ENCODE measurements at places on chromosomes 11 and 22.

DNA sequence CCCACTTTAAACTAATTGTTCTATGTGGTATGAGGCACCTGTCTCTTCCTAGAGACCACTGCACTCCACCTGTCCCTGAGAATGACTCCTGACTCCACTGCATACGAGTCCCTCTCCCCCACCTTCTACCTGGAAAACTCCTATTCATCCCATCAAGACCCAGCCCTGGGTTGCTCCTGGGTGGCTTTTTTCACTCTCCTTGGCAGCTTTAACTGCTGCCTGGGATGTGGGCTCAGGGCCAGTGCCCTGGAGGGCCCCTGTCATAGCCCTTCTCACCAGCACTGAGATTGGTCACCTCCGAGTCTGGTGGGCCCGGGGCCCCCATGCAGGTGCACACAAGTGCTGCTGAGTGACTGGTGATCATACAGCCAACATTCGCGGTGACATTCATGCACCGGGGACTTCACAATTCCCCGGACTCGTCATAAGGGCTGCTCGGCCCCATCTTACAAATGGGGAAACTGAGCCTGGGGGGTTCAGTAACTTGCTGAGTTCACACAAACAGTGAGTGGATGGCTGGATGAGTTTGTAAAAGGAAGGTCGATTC is 25.9 kb upstream of the TOLLIP start:
- DNase-seq: no peak

DNA sequence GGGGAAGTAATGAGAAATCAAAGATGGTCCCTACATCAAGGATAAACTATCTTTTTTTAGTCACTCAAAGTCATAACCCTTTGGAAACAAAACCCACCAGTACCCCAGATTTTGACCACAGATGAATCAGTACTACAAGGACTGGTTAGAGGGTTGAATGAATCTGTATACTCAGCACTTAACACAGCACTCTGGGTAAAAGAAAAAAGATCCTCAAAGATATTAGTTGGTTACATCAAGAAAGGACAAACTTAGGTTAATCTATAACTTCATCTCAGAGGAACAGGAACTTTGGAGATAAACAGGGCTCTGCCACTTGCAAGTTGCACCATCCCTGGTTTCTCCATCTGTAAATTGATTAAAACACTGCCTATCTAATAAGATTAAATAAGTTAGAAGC is 18.8 kb downstream of the SC5D start:
- no peak for DNase-seq

DNA sequence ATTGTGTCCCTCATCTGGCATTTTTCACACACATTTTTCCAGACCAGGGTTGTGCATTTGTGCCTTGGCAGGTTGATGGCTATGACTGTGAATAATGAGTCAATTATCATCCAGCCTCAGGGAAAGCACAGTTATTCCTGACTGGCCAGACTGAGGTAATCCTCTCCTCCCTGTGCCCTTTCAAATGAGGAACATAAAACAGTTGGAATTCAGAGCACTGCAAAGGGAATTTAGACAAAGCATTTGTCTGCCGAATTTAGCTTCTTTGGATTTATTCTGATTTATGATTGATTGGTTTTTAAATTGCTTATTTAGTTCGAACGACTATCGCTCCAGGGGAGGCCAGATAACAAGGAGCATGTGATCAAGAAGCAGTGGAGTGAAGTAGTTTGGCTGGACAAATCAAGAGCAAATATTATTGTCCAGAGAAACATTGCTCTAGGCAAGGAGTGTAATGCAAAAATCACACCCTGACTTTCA is 30.8 kb upstream of the RAG2 start:
- DNase-seq: no peak

GRCh38 chr11:73466643-73467042 is 90.4 kb downstream of the RELT start:
- DNase-seq: no peak

GRCh38 chr11:117610045-117610444 is 187.0 kb downstream of the DSCAML1 start:
- DNase-seq: no peak

- no peak for DNase-seq
Measured at GRCh38 chr22:39949964-39950737, 10.0 kb upstream of the TMA7B start.

DNA sequence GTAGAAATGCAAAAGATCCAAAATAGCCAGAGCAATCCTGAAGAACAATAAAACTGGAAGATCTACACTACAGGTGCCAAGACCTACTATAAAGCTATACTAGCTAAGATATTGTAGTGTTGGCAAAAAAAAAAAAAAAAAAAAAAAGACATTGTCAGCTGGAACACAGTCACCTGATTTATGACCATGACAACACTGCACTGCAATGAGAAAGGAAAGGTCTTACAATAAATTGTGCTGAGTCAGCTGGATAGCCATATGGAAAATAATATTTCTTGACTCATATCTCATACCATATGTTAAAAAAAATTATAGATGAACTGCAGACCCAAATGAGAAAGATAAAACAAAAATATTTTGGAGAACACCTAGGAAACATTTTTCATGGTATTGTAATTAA is 3.1 kb upstream of the PANX3 start:
- no peak for DNase-seq

DNA sequence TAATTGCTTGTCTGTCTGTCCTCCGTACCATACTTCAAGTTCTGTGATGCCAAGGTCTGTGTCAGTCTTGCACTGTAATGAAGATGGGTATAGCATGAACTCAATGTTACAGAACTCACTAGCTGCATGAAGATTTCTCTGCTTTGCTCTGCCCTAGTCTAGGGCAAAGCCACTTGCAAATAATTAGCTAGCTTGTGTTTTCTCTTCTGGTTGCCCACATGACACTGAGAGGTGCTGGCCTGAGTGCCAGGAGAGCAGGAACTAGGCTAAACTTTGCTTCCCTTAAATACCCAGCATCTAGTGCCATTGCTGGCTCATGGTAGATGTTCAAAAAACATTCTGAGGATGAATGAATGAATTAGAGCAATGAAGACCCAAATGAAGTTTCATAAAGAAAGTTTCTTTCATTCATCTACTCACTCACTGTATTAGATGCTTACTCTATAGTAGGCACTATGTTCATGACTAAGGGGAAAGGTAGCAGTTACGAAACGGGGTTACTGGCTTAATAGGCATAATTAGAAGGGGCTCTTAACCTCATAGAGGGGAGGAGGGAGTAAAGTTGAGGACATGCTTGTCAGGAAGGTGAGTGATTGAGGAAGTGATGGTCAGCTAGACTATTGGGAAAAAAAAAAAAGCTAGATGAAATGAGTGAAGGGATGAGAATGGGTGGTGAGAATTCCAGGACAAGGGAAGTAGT is 4.4 kb upstream of the ENDOD1 start:
- no peak for DNase-seq

- DNase-seq: no peak
Measured at GRCh38 chr11:112844517-112844916, 116.7 kb upstream of the NCAM1 start.

GRCh38 chr22:23036684-23037428 is 33.5 kb upstream of the GNAZ start:
- DNase-seq: no peak

DNA sequence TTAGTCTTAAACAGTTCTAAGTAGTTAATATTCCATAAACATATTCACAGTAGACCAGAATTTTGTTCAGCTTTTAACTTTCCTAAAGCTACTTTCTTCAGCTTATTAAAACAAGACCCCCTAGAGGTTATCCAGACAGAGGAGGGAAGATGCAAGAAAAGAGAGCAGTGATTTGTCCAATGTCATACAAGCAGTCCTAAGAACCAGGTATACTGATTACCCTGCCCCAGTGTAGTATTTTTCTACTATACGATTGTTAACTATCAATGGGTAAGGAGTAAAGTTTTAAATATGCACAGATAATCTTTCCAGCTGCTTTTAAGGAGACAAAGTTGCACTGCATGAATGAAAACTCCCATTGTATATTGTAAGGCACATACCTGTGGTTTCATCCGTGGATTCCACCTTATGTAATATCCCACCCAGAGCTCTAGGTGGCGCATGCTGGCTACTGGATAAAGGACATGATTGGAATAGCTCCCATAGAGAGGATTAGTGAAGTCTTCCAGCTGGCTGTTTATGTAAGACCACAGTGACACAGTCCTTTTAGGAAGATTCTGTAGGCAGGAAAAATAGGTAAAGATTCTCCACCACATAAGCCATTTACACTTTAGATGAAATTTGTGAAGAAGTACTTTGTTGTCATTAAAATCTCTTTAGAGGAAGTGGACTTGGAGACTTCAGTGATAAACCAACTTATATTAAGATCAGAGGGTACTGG is 45.6 kb downstream of the CEP57 start:
- peak; percentile 65 for DNase-seq

GRCh38 chr11:83157594-83158356 is 844 bp downstream of the PCF11 start:
- peak; percentile 24 for DNase-seq

GRCh38 chr11:113989381-113989780 is 14.5 kb downstream of the HTR3A start:
- DNase-seq: no peak

- peak; percentile 60 for DNase-seq
Measured at GRCh38 chr11:12122083-12122482, 11.7 kb downstream of the MICAL2 start.

DNA sequence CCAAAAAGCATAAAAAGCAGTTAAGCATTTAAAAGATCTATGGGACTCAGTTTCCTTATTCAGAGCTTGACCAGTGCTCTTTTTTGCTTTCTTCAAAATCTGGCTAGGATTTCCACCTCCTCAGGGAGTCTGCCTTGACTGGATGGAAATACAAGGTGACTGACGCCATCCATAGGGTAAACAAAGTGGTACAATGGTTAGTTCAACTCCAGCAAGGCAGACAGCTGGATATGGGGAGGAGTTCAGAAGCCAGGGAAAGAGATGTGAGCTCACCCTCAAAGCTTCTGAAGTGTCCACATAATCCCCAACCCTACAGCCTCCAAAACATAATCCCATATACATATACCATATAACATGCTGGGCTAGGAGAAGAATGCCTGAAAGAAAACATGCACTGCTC is 52.0 kb downstream of the KIRREL3 start:
- no peak for DNase-seq

GRCh38 chr11:62393061-62393611 is 25.7 kb upstream of the SCGB1A1 start:
- DNase-seq: no peak

DNA sequence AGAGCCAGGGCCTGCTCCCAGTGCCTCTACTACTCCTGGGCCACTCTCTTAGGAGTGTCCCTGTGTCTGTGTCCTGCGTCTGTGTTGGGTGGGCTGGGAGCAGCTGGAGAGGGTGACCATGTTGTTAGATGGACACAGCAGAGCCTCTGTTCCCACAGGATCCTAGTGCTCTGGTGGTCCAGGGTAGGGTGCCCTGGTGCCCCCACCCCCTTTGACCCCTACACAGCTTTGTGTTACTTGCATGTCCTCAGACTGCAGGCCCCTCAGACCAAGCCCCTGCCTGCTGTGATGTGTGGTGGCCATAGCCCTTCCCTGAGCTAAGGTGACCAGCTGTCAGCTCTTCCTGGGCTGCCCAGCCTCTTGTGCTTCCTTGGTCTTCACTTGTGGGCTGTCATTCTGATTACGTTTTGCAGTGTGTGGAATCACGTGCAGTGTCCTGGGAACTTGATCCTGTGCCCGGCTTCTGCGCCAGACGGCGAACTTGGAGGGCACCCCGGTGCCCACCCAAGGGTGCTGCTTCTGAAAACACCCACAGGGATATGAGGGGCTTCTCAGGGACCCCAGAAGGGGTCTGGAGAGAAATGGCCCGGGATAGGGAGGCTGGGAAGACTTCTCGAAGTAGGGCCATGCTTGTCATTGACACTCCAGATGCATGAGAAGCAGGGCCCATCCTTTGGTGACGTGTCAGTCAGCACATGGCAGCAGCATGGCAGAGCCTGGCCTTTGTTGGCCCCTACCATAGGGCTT is 1.5 kb downstream of the TANGO2 start:
- no peak for DNase-seq

DNA sequence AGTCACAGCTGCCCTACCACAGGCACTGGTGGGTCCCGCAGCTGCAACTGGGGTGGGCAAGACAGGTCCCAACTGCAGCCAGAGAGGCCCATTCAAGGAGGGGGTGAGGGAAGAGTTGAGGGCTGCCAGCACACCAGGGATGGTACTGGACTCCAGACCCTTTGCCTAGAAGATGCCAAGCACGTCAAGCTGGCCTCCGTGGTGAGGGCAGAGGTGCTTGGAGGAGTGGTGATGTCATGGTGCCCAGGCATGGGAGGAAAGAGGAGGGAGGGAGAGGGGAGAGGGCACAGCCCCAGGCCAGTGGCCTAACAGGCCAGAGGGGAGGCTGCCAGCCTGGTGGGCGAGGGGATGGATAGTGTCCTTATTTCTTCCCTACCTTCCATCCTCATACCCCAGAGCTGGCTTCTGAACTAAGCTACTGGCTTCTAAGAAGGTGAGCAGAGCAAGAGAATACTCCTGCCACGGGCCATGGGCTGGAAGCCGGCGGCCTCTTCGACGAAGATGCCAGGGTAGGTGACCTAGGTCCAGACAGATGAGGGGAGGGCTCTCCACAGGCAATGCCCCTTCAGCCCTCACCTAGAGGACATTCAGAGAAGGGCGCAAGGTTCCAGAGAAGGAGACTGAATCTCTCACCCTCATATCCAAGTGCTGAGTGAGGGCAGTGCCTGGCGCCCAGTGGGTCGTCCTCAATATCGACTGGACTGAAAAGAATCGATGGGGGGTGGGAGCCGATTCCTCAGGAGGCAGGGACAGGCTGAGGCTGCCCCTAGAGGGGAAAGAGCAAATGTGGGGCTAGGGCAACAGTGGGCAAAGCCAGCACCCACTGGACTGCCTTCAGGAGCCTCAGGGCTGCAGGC is 1.8 kb downstream of the SYT7 start:
- DNase-seq: no peak

DNA sequence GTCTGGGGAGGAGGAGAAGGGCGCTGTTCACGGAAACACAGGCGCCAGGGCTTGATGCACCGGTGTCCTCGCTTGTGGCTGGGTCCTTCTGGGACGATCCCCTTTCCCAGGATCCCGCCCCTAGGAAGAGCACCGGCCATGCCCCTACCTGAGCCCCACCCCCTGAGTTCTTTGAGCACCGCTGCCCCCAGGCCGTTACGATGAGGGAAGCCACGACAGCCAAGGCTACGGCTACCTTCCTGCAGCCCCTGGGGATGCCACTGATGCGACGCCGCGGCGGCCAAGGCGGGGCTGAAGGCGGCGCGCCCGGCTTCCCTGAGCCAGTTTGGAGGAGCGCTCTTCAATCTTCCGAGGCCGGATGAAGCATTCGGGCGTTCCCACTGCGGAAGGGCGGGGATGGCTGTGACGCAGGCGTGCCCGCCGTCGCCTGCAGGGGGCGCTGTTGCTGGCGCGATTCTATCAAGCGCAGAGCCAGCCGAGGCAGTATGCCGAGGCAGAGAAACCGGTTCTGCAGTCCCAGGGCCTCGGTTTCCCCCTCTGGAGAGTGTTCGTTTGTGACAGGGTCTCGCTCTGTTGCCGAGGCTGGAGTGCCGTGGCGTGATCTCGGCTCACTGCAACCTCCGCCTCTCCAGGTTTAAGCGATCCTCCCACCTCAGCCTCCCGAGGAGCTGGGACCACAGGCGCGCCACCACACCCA is 9.7 kb upstream of the NEFH start:
- DNase-seq: peak; percentile 95

Measured in WTC11 (cell line).